Urinary bladder (tissue), 4 donors: ENCODE measurements at places on chromosomes 13 and 19. TPM values are rescaled to one million over a fixed set of nuclear protein-coding genes. Genes with fewer than 3 reads are reported as not detected.
A peak's percentile ranks its signal among the peaks of the same experiment; 100 is the strongest.

ZIK1 gene
- 7.4 TPM for polyA plus RNA-seq

DNA sequence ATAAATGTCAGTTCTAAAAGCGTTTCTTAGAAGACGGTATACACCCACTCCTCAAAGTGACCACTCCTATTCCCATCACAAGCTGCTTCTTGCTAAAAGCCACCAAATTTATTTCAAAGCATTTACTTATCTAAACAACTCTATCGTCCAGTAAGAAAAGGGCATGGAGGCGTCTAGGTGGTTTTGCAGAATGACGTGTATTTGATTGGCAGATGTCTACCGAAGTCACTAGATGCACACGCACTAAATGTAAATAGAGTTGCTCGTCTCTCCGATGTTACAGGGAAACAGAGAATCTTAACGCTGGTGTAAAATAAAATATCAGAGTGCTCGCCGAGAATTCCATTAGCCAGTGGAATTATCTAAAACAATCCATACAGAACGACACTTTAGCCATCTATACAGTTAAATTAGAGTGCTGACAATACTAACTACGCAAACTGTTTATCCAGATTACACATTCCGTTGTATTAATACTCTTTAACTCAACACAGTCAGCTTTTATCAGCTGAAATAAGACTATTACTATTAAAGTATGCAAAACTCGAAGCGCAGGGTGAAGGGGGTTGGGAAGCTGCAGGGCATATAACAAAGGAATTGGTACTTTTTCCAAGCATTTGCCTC lies 1.9 kb downstream of the KLF12 start:
- peak; percentile 29 for DNase-seq

SCN1B gene
- 15.1 TPM for polyA plus RNA-seq

- no peak for DNase-seq
These were observed 8.9 kb downstream of the TSHZ3 start for GRCh38 chr19:31340042-31341025.

- DNase-seq = no peak
These were observed 9.1 kb downstream of the MYDGF start for GRCh38 chr19:4660993-4661392.
